Cerebellum (tissue), 4 donors: ENCODE measurements at places on chromosomes 6 and 20. TPM values are rescaled to one million over a fixed set of nuclear protein-coding genes. Genes with fewer than 3 reads are reported as not detected.

GRCh38 chr20:32477594-32478512 is 107.3 kb downstream of the NOL4L start:
- no peak for DNase-seq

CCN5 gene
- not detected for total RNA-seq

DNA sequence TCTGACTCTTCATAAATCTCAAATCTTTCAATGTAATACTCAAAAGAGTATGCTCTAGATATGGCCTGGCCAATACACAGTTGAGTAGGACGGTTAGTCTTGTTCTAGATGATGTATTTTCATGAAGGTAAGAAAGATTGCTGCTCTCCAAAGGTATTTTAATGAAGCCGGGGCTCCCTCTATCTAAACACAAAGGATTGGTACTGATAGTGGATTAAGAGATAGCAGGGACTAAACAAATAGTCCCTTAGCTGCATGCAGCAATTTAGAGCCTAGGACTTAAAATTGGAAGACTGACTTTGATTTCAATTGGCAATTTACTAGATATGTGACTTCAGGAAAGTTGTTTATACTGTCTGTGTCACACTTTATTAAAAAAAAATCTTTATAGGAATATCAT is 31.4 kb upstream of the TENT5A start:
- DNase-seq = no peak

ATP6V1G2 gene
- total RNA-seq = 48.2 TPM

GRCh38 chr6:2911171-2911570 is 8.1 kb upstream of the SERPINB9 start:
- DNase-seq = no peak

DNA sequence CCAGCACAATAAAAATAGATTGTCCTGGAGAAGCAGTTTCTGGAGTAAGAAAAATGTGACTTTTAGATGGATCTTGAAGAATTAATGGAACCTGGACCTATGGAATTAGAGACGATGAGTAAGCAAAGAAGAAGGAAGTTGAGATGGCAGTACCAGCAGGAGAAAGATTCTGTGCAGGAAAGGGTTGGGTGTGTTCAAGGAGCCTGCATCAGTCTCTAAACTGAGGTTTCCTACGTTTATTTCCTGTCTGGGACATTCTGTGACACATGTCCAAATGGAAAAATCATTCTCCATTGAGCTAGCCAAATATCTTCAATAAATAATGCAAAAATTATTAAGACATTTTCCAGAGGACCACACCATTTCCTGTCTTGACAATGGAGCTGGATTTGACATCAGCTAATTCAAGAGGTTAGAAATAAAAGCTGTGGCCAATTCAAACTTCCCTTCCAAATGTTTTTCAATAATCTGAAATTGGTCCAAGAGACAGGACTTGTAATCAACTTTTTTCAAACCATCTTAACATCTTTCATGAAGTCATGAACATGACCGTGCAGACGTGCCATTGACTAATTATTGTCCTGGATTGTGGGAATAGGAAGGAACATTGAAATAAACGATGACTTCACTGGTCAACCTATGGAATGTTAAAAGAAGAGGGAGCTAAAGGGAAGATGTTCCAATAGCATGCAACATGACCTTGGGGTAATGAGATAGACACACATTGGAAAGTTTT is 198.3 kb downstream of the ZNF217 start:
- DNase-seq = no peak

TMEM151B gene
- 25.6 TPM for total RNA-seq

- DNase-seq = no peak
Observed at GRCh38 chr6:85403331-85404015, 46.4 kb upstream of the NT5E start.

DNA sequence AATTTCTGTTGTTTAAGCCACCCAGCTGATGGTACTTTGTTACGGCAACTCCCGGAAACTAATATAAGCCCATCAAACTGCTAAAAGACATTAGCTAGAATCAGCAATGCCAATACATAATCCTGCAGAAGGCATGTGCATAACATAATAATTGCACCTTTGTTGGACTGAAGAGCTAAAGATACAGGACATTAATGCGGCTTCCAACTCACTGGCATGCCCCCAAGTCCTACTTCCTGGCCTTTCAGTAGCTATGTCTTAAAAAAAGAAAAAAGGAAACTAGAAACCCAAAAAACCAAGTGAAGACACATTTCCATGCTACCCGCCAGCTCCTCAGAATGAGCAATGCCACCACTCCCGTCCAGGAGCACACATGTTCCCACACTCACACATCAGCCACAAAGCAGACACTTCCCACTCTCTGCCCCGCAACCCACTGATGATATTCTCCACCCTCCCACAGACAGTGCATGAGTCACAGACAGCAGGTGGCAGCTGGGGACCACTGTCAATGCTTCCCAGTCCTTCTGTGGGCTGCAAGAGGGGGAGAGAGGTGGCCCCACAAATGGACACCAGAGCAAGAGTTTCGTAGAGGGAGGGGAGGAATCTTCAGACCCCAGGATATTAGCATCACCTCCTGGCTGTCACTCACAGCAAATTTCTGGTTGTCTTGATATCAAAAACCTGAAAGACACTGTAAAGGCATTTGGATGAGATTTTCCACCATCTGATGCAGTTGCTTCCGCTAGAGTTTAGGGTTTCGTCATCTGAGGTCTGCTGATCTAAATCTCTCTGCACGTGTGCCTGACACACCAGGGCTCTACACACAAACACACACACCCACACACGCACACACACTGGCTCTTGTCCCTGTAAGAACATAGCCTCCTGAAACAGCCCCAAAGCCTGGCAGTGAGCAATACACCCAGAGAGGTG is 32.8 kb downstream of the GFOD1 start:
- no peak for DNase-seq

DNA sequence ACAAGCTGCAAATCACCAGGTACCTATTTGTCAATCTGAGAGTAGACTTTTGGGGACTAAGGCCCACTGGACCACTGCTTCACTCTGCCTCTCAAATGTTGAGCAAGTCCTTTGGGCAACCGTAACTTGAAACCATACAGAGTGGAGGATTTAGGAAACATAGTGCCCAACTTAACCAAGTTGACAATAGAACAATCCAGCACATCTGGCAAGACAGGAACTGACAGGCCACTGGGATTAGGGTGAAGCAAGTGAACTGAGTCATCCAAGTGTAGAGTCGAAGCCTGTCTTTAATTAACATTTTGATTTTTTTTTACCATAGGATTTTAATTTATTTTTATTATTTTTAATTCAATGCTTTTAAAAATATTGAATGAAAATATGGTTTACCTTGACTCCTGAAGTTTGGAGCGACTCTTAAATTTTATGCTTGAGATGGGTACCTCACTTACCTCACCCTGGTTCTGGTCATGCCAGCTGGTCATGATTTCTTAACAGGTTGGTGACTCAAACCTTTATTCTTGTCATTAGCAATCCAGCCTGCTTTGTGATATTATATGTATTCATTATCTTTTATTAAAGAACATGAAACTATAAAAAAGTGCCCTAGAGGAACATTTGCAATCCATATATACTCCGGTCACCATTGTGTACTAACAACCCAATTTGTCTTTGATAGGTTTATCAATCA is 312.1 kb upstream of the DEFB112 start:
- DNase-seq = no peak

- DNase-seq = no peak
Observed at GRCh38 chr6:30939473-30939872, 1.3 kb upstream of the MUCL3 start.

GRCh38 chr6:111129013-111129412 is 41.7 kb downstream of the SLC16A10 start:
- peak; percentile 44 for DNase-seq

DNA sequence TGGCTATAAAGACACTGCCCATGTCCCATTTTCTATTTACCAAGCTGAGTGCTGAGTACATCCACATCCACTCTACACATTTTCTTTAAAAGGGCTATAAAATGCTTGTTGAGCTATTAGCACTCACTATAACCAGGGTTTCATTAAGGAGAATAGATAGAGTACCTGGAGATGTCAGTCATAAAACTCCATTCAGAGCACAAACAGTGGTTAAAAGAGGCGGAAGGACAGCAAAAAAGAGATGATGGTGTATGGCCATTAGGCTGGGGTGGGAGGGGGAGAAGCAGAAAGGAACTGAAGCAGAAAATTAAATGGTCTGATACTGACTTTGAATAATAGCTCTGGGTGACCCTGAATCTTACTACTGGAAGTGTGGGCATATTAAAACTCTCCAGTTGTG is 609.9 kb upstream of the MAP3K7 start:
- DNase-seq = no peak

DNA sequence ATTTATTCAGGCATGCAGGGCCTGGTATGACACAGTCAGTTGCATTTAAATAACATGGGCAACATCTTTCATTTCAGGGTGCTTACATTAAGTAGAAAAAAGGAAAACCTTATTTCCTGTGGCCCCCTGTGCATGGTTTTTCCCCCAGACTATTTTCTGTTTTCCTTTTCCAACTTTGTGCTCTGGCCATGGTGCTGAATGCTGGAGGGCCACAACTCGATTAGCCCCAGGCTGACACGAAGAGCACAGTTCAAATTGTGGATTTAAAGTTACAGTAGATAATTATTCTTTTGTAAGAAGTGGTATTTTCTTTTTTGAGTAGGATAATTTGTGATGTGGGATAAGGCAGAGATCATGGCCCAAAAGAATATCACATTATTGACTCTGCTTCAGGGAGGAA is 332.0 kb downstream of the HAO1 start:
- no peak for DNase-seq

FILIP1 gene
- 1.5 TPM for total RNA-seq

HLA-DQA1 gene
- total RNA-seq = not detected

DNA sequence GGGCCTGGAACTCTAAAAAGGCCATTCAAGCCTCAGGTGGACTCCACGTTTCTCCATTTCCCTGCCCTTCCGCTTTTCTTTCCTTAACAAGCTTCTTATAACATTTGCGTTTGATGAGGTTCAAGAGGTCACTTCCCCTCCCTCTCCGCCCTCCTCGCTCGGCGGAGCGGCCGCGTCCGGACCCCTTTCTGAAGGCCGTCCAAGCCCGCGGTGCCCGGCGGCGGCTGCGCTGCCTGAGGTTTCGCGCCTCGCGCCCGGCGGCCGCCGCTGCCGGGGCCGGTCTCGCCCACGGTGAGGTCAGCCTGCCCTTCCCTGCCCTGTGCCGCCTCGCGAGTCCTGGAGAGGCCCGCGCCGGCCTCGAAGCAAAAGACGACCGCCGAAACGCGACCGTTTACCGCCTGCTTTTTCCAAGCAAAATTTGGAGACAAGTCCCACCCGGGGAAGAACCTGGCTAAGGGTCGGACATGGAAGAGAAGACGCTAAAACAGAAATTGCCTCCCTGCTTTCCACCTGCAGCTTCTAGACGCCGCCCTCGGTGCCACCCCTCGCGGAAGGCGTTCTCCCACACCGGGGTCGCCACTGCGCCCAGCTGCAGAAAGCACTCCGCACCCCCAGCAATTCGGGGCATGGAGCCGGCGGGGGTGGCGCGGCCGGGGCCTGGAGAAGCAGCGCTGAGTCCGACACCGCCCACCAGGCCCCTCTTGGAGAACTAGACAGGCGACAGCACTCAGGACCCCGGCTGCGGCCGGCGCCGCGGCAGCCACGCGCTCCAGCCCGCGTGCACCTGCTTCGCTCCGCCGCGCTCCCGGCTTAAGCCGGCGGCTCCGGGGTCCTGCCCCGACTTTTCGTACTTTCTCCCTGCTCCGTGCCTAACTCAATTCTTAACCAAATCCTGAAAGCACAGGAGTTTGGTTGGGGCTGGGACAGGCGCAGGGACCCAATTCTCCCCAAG is 11.0 kb upstream of the FOXF2 start:
- DNase-seq = no peak

DNA sequence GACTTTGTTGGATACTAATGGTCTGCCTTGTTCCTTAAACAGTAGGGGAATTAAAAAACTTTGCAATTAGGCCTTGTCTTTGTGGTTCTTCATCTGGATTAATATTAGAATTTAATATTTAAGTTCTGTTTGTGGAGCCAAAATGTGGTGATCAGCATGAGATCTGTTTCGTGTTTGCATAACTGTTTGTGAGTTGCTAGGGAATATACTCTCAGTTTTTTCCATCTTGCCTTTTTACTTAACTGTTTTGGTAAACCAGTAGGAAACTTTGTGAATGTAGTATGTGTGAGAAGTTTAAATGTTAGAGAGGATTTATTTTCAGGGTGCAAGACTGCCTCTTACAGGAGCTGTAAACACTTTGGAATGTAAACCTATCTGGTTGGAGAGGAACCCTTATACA is 35.6 kb downstream of the LRRC1 start:
- DNase-seq = no peak

GMPR gene
- total RNA-seq = 3.9 TPM

DNA sequence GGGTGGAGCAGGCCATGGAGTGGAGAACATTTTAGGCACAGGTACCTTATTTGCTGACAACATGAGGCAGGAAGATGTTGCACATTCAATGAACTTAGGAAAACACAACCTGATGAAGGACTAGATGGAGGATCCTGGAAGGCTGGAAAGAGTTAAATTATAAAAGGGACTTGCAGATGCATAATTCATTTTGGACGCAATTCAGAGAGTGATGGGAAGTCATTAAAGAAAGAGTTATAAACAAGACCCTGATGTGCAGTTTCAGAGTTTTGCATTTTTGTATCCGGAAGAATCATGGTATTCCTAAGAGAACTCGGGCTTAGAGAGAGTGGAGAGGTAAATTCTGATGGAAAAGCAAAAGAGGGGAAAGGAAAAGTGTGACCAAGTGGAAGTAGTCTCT is 104.5 kb downstream of the TSHZ2 start:
- no peak for DNase-seq

GRCh38 chr6:6220718-6221117 is 99.7 kb downstream of the F13A1 start:
- no peak for DNase-seq

GRCh38 chr6:168088161-168089053 is 9.4 kb upstream of the FRMD1 start:
- DNase-seq = no peak

ZFAND3 gene
- total RNA-seq = 31.0 TPM

TCF15 gene
- 0.36 TPM for total RNA-seq

ZC2HC1B gene
- total RNA-seq = not detected

DNA sequence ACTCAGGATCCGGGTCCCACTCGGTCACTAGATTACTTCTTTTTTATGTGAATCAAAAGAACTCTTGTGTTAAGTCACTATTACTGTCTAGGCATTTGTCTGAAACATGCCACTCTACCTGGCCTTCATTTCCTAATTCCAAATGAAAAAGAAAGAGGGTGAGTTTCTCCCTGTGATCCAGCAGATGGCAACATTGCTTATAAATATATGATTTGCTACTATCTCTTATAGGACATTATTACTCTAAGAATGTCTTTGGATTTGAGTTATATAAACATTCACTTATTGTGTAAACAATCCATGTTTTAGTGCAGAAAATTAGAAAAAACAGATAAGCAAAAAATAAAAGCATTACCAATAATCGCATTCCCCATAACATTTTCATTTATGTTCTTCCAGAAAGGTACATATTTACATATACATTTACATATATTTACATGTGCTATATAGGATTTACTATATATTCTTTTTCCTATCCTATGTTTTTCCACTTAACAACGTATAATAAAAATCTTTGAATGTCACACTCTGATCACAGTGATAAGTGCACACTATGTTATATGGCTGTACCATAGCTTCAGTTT is 66.9 kb downstream of the FAXC start:
- DNase-seq = peak; percentile 61

GRCh38 chr20:20939006-20939405 is 167.2 kb downstream of the LINC00237 start:
- DNase-seq = no peak

BPIFB6 gene
- not detected for total RNA-seq

PRICKLE4 gene
- 2.4 TPM for total RNA-seq
